Hematopoietic multipotent progenitor cell treated with erythropoietin and hydrocortisone succinate and interleukin-3 and kit ligand, for 8 days (in vitro differentiated cells): ENCODE measurements at places on chromosomes 3 and 15.
A peak's percentile ranks its signal among the peaks of the same experiment; 100 is the strongest.

- no peak for DNase-seq
These were observed 381.0 kb downstream of the SOX2 start for GRCh38 chr3:182092662-182093262.

- DNase-seq = no peak
These were observed 129.1 kb downstream of the NTRK3 start for GRCh38 chr15:88127432-88127790.

- DNase-seq = no peak
These were observed 13.5 kb downstream of the PTPRG start for GRCh38 chr3:61574854-61575253.

DNA sequence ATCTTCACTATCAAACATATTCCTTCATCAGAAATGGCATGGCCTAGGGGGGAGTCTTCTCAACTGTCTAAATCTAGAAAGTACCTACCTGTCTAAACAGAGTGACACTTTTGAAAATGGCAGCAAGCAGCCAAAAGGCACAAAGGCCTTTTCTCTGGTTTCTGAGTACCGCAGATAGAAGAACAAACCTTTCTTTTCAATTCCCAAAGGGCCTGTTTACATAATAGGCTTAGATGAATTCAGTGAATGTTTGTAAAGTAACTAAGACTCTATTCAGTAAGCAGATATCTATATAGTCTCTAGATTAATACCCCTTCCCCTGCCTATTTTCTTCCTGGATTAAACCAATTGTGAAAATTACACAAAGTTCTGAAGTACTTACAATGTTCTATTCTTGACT, 7.1 kb downstream of the MYEF2 start:
- no peak for DNase-seq

- DNase-seq = no peak
These were observed 1029.5 kb upstream of the NR2F2 start for GRCh38 chr15:95300958-95301357.

- peak; percentile 57 for DNase-seq
These were observed 536 bp downstream of the SNAPC5 start for GRCh38 chr15:66496951-66497501.

GRCh38 chr3:115357456-115357855, 210.4 kb upstream of the ZBTB20 start:
- no peak for DNase-seq

GRCh38 chr3:84108442-84108971, 850.3 kb upstream of the CADM2 start:
- DNase-seq = no peak

DNA sequence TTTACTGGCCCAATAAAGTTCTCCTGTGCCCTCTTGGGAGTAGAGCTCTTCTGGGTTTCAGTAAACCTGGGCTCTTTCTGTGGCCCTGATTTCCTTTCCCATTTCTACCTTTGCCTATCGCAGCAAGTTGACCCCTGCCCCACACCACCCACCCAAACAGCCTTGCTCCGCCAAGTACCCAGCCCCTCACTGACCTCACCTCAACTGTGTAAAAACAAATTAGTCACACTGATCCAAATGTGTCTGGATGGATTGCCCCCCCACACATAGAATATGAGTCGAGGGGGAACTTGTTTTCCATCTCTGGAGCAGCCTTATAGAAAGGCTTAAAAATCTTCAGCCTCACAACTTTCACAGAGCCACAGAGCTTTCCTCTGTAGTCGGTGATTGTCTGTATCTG, 28.6 kb upstream of the VEPH1 start:
- DNase-seq = no peak

GRCh38 chr15:47496343-47497185, 220.7 kb upstream of the SEMA6D start:
- DNase-seq = no peak

GRCh38 chr15:27936164-27936563, 163.0 kb downstream of the OCA2 start:
- no peak for DNase-seq

DNA sequence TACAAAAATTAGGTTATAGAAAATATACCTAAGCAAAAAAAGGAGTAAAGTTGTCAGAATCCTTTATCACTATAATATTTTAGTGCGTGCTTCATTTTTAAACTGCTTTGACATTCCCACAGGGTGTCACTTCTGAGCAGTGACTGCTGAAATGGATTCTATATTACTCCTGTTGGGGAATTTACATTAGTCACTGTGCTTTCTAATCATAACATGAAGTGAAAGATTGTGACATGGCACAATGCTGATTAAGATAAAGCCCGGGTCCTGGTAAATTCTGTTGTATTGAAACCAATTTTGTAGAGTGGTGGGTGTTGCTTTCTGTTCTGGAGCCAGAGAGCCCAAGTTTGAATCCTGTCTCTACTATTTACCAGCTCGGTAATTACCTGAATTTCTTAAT, 36.4 kb upstream of the EHHADH start:
- peak; percentile 61 for DNase-seq

GRCh38 chr3:140724856-140725812, 47.3 kb downstream of the TRIM42 start:
- DNase-seq = no peak

- DNase-seq = peak; percentile 69
These were observed 117.3 kb upstream of the SLC7A14 start for GRCh38 chr3:170703121-170703588.

GRCh38 chr3:129827765-129828164, 65.7 kb downstream of the TMCC1 start:
- DNase-seq = peak; percentile 13

- DNase-seq = no peak
These were observed 1212.3 kb upstream of the GBE1 start for GRCh38 chr3:82973791-82974190.

GRCh38 chr3:41711651-41712050, 250.3 kb downstream of the ULK4 start:
- DNase-seq = no peak

- DNase-seq = no peak
These were observed 33.3 kb downstream of the TSPAN3 start for GRCh38 chr15:77037388-77038209.

DNA sequence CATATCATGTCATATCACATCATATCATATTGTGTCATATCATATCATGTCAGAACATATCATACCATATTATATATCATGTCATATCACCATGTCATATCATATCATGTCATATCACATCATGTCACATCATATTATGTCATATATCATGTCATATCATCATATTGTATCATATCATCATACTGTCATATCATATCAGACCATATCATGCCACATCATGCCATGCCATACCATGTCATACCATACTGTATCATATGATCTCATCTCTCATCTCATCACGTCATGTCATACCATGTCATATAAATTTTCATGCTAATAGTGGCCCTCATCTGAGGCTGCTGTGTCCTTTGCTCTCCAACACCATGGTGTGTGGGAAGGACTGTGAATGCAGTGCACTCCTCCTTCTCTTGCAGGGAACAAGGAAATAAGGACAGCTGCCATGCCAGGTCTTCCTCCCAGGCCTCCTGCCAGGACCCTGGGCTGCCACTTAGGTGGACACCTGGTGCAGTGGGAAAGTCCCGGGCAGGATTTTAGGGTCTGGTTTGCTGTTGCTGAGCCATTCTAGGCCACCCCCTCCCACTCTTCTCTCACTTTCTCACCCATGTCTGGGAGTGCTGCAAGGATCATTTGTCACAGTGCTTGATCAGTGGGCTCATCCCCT, 72.4 kb upstream of the TRPM1 start:
- DNase-seq = no peak

- DNase-seq = no peak
These were observed 15.5 kb downstream of the RABL3 start for GRCh38 chr3:120726791-120727190.

GRCh38 chr15:60494108-60494507, 15.2 kb upstream of the ICE2 start:
- no peak for DNase-seq

DNA sequence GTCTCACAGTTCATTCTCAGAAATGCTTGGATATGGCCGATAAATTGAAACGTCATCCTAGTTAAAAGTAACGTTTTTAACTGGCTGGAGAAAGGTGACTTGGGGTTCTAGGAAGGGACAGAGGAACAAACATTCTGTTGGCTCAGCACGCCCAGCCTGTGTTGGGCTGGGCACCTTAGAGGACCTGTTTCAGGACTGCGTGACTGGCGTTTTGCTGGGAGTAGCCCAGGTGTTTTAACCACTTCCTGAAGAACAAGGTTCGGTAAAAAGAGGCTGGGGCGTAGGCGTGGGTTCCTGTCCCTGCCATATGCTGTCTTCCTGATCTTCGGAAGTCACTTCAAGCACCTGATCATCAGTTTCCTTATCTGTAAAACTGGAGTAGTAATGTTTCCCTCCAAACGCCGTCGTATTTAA, 1.1 kb upstream of the TLNRD1 start:
- DNase-seq = peak; percentile 14

DNA sequence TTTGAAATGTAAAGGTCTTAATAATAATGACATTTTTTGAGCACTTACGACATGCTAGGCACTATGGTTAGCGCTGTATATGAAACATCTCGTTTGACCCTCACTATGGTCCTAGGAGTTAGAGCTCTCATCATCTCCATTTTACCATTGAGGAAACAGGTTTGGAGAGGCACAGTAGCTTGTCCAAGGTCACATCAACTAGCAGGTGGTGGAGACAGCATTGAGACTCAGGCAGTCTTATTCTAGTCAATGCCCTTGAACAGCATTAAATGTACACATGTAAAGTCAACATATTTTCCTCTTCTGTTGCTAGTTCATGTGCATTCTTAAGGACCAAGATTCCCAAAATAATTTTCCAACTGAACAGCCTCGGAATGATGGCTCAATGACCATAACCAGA, 4.8 kb downstream of the ARHGEF3 start:
- no peak for DNase-seq

DNA sequence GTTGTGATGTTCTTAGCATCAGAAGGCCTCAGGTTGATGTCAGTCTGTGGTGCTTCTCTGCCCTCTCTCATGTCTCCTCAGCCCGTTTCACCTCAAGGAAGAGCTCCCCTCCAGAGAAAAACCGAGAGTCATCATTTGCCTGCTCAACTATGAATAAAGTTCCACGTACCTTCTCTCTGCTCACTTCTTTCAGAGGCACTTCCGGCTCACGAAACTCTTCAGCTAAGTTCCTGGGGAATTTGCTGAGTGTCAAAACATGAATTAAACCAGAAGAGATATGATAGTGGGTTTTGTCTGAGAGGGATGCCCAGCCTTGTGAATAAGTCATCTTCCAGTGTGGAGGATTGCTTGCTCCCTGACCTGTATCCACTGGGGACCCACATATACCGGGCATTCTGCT, 37.7 kb downstream of the CCR4 start:
- no peak for DNase-seq

DNA sequence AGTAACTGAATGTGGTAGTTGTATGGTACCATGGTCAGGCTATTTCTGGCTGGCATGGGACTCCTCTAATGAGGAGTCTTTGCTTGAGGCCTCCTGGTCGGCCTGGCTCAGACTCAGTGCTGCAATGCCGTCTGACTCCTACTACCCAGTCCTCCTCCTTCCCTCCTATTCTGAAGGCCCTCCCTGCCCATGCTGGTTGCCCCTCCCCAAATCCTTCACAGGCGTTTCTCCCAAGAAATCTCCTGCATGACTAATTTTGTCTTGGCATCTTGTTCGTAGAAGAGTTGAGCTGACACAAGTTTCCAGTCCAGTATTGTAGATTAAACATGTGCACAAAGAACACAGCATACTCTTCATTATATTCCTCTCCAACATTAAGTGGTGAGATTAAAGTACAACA, 115.5 kb downstream of the NFKBIZ start:
- DNase-seq = no peak

GRCh38 chr3:86942206-86942605, 48.7 kb downstream of the VGLL3 start:
- no peak for DNase-seq

DNA sequence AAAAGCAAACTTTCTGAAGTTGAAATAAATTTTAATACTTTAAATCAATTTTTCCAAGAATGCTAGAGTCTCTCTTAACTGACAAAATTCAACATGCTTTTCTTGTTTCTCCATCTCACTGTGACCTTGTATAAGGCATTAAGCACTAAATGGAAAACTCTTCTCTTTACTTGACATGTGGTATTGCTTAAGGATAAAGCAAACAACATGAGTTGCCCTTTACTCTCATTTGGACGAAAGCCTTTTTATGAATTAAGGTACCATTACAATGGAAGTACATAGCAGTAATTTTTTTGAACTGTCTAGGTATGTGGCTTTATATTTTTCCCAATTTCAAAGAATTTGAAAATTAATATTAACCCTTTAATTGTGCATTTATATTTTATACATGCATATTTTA, 1.4 kb downstream of the STRIT1 start:
- DNase-seq = no peak

GRCh38 chr3:111106993-111107661, 35.5 kb downstream of the NECTIN3 start:
- no peak for DNase-seq

- DNase-seq = no peak
These were observed 133.4 kb upstream of the WNT5A start for GRCh38 chr3:55620351-55621025.

GRCh38 chr15:40844696-40845030, 815 bp downstream of the SPINT1 start:
- DNase-seq = peak; percentile 22

GRCh38 chr15:70902107-70902506, 9.5 kb downstream of the LRRC49 start:
- no peak for DNase-seq

DNA sequence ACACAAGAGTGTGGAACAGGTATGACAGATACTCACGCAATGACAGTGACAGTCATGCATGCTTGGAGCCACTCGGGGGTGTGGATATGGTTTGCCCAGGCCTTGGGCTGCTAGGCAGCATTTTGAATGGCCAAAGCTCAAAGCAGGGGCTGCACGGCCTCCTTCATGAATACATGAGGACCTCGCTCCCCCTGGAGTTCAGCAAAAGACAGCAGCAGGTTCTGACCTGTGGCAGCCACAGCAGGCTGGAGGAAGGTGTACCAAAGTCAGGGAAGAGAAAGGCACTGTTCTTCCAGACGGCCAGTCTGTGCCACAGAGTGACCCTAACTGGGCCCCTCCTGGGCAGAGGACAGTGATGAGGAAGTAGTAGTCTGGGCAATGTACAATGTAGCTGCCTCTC, 88.2 kb upstream of the C2CD4B start:
- DNase-seq = no peak

- DNase-seq = no peak
These were observed 125.5 kb upstream of the BHLHE40 start for GRCh38 chr3:4853749-4854140.

DNA sequence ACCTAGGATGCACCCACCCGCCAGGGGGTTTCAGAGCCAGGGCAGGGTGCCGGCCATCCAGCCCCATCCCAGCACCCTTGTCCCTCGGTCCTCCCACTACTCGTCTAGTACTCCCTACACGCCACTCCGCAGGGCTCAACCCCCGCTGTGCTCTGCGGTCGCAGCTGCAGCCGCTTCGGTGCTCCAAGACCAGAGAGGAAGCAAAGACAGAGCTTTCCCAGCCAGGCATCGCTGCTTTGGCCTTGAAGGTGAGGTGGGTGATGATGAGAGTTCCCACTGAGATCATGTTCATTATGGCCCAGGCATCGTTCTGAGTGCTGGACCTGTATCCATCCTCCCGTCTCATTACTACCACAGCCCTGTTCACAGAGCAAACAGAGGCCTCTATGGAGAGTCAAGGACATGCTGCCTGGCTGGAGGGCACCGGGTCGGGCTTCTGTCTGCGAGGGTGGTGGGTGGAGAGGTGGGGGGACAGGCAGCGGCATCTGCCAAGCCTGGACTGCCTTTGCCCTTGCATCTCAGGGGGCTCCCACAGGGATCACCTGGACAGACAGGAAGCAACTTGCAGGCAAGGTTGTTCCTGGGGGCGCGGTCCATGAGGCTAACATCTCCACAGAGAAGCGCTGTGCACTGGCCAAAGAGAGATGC, 66.9 kb downstream of the KLF13 start:
- DNase-seq = no peak
